ENCODE measurements at places on chromosomes 1 and 21.

- peak; percentile 41 for DNase-seq
These were observed 3.7 kb upstream of the SDE2 start for GRCh38 chr1:226002667-226003501.

- no peak for DNase-seq
These were observed 119.6 kb downstream of the ATF6 start for GRCh38 chr1:161885759-161886158.

DNA sequence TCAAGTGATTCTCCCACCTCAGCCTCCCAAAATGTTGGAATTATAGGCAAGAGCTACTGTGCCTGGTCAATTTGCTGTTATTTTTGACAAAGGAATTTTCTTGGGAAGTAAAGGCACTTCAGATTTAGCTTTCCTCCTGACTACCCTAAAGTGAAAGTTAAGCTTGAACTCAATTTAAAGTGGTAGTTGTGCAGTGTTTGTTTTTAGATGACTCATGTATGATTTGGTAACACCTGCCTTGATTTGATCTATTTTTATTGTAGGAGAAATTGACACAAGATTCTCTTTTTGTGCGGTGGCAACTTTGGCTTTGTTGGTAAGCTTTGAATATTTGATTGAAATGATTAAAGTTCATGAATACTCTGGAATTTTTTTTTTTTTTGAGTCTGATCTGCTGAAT is 5.0 kb downstream of the RABGGTB start:
- no peak for DNase-seq

- DNase-seq, result no peak
These were observed at the start of gene TBX15 for GRCh38 chr1:118988186-118989005. Gene TBX15 (minus strand): TSS chr1:118988343. CDS start chr1:118987795, 548 bp downstream.

DNA sequence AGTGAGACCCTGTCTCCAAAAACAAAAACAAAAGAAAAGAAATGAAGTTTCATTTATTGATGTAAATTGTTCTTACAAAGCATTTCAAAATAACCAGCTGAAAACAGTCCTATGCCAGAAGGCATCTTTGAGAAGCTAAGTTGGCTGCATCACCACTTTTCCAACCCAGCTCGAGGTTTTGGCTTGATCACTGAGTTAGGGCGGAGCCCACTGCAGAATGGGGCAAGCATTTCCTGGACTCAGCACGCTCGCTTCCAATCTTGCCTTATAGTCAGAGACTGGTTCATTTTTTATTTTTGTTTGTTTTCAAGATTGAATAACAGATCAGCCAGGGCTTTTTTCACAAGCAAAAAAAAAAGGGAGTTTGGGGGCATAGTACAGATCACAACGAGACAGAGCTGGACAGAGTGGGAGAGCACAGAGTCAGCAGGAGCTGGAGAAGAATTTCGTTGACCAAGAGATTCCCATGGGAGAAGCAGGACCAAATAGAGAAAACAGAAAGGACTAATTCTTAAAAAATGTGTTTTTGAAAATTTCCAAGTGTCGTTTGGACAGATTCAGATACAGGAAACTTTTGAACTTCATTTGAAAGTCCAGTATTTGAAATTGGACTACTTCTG is 23.5 kb upstream of the COL6A1 start:
- no peak for DNase-seq

DNA sequence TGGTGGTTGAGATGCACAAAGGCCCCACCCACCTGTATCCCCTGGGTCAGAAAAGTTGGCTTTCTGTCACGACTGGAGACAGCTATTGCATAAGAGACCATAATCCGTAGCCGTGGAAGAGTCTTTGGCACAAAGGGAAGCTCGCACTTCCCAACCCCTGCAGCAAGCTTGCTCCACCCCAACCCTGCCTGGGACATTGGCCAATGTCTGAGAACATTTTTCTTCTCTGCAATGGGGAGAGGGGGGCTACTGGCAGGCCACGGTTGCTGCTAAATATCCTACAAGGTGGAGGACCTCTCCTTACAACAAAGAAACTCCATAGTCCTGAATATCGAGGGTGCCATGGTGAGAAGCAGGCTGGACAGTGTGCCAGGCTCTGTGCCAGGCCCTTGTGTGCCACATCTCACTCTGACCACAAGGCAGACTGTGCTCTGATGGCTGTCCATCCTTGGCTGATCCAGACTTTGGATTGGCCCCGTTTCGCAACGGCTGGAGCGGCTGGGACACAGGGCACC is 104.1 kb downstream of the CSMD2 start:
- DNase-seq, result no peak

GRCh38 chr1:247293047-247293446 is 37.2 kb downstream of the VN1R5 start:
- no peak for DNase-seq

GRCh38 chr1:186302381-186302920 is 72.6 kb downstream of the TPR start:
- no peak for DNase-seq

GRCh38 chr1:1573843-1574720 is 581 bp downstream of the SSU72 start:
- no peak for DNase-seq
